ENCODE measurements at places on chromosomes 7 and 10. TPM values are rescaled to one million over a fixed set of nuclear protein-coding genes. Genes with fewer than 3 reads are reported as not detected.

- no peak for DNase-seq
Measured at GRCh38 chr7:40676221-40676620, 541.4 kb downstream of the SUGCT start.

TCERG1L gene
- total RNA-seq = not detected

GRCh38 chr7:12162415-12163113 is 48.5 kb upstream of the TMEM106B start:
- DNase-seq = no peak

DNA sequence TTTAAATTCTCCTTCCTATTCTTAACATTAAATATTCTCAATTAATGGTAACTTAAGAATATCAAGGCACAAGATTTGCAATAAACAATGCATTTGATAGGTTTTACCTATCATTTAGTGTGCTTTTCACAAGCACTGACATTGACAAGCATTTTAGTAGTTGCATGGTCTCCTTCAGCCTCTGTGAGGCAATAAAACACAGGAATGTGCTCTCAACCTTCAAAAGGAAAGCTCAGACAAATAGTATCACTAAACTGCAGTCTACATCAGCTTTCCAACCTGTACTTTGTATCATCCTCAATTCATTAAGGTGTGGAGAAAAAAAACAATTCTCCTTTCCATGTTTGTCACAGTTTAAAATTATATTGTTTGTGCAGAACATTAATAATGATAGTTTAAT is 51.1 kb upstream of the TSPAN13 start:
- no peak for DNase-seq

GRCh38 chr7:107090457-107090856 is 46.0 kb downstream of the PRKAR2B start:
- DNase-seq = no peak

SLC26A3 gene
- not detected for total RNA-seq

- no peak for DNase-seq
Measured at GRCh38 chr7:37550872-37551271, 102.2 kb upstream of the ELMO1 start.

DNA sequence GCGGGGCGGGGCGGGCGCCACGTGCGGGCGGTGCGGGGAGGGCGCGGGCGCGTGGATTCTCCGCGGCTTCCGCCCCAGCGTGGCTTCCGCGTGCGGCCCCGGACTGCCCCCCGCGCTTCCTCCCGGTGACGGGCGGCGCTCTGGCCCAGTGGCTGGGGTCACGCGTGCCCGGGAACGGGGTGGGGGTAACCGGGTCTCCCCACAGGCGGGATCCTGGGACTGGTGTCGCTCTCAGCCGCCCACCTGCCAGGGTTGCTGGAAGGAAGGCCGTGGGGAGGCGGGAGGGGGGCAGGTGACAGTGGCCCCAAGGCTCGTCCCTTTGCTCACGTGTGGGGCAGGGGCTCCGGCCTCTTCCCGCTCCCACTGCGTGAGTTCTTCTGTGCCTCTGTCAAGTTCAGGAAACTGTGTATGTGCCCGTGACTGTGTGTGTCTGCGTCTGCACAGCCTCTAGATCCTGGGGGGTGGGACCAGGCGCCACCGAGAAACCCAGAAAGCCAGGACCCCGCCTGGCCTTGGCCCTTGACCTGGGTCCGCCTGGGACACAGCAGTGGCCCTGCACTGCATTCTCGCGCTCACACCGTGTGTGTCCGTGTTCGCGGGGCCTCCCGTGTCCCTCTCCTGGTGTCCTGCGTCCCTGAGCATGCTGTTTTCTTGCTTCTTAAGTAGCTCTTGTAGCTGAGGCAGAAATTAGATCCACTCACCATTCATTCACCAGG is 919 bp downstream of the MAFK start:
- DNase-seq = no peak

- DNase-seq = no peak
Measured at GRCh38 chr10:55274367-55274766, 473.3 kb upstream of the PCDH15 start.

Measured in HFFc6 (cell line).